ENCODE measurements at places on chromosomes 16 and 17. TPM values are rescaled to one million over a fixed set of nuclear protein-coding genes. Genes with fewer than 3 reads are reported as not detected.

The CALB2 gene
- not detected for total RNA-seq

The CAVIN1 gene
- 2.4 TPM for total RNA-seq

The CNTNAP4 gene
- not detected for total RNA-seq

The ZNF689 gene
- total RNA-seq, result 12.8 TPM

The OR1F1 gene
- 0.35 TPM for total RNA-seq

The EVPLL gene
- total RNA-seq, result not detected

The LITAFD gene
- not detected for total RNA-seq

The ODF4 gene
- not detected for total RNA-seq

The ENO3 gene
- 102 TPM for total RNA-seq

The PYDC1 gene
- total RNA-seq, result not detected

The PPP1R9B gene
- total RNA-seq, result 128 TPM

The FOXO3B gene
- 4.3 TPM for total RNA-seq

The SULT1A4 gene
- total RNA-seq, result 2.0 TPM

The MTHFSD gene
- 22.4 TPM for total RNA-seq

The DCTPP1 gene
- total RNA-seq, result 78.8 TPM

The ABCA9 gene
- 0.09 TPM for total RNA-seq

The TMC5 gene
- not detected for total RNA-seq

The KIF18B gene
- total RNA-seq, result 48.1 TPM

The ULK2 gene
- total RNA-seq, result 14.5 TPM

The SECTM1 gene
- total RNA-seq, result 3.3 TPM

The TBC1D3K gene
- total RNA-seq, result not detected

The KRTAP4-4 gene
- not detected for total RNA-seq

The HOXB4 gene
- total RNA-seq, result 1.9 TPM

The TMEM114 gene
- total RNA-seq, result not detected

The BLTP2 gene
- total RNA-seq, result 109 TPM

The IRX6 gene
- total RNA-seq, result not detected

The VAT1L gene
- not detected for total RNA-seq

The MYL4 gene
- total RNA-seq, result not detected

The MMP2 gene
- total RNA-seq, result not detected

The HID1 gene
- total RNA-seq, result 7.3 TPM

The BIRC5 gene
- total RNA-seq, result 78.9 TPM
